Lower lobe of right lung (tissue), 2 donors: ENCODE measurements at places on chromosomes 11 and 22. TPM values are rescaled to one million over a fixed set of nuclear protein-coding genes. Genes with fewer than 3 reads are reported as not detected.

- no peaks in the 10 kb centered on the region for H3K36me3 ChIP-seq
- no peak overlapping the region for H3K4me3 ChIP-seq
- no peak for DNase-seq
Observed at GRCh38 chr11:108524422-108524821, 26.2 kb upstream of the POGLUT3 start.

DNA sequence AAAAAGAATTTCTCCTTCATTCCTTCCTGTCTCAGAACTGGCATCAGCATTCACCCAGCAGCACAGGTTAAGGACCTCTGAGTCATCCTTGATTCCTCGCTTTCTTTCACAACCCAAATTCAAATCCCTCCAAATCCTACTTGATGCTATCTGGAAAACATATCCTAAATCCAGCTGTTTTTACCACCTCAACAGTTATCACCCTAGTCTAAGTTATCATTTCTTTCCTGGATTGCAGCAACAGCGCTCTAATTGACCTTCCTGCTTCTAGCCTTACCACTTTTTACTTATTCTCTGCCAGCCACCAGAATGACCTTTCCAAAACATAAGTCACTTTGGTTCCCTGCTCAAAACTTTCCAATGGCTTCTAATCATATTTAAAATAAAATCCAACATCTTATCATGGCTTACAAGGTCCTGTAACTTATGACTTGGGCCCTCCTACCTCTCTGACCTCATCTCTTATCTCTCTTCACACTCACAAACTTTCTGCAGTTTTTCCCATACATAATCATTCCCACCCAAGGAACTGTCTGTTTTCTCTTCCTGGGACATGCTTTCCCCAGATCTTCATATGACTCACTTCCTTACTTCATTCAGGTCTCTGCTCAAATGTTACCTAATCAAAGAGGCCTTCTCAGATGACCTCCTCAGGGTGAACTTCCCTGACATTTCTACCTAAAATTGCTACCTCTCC lies 119.4 kb downstream of the TTC28 start:
- H3K27ac ChIP-seq = no peak overlapping the region
- DNase-seq = no peak
- H3K4me1 ChIP-seq = no peaks in the 10 kb centered on the region
- H3K27me3 ChIP-seq = no peaks in the 10 kb centered on the region

Gene TRIM64C
- total RNA-seq = not detected

Gene TUB
- 5.2 TPM for total RNA-seq

DNA sequence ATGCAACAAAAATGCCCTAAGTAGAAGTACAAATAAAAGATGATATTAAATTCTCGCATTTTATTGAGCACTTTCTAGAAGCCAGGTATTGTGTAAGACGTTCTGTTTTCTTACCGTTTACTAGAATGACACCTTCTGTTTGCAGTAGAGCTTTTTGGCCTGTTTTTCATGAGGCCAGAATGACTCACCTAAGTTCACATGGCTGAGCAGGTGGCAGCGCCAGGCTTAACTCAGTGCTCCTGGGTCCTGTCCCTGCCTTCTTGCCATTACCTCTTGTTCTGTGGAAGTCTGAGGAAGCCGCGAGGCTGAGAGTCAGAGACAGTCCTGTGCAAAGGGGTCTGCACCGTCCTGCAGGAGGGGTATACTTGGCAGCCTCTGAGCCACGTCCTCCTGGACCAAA lies 113.8 kb downstream of the ATXN10 start:
- H3K27me3 ChIP-seq = no peaks in the 10 kb centered on the region
- H3K4me1 ChIP-seq = peaks cover 26% of the 10 kb centered on the region
- no peak overlapping the region for H3K27ac ChIP-seq
- H3K4me3 ChIP-seq = no peak overlapping the region
- no peaks in the 10 kb centered on the region for H3K36me3 ChIP-seq

DNA sequence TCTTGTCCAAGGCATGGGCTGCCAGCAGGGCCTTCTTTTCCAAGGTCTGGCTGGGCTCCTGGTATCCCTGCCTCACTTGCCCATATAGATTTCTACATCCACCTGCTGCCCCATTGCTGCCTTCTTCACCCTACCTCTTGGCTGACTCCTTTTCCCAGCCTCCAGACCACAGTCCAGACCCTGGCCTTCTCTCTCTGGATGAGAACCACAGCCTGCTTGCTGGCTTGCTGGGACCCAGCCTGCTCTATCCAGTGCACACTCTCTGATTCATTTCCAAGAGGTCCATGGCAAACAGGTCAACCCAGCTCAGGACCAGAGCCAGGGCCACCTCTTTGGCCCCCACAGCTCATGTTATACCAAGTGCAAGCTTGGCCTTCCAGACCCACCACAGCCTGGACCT lies 169.4 kb upstream of the BDNF start:
- no peaks in the 10 kb centered on the region for H3K27me3 ChIP-seq
- no peaks in the 10 kb centered on the region for H3K36me3 ChIP-seq
- DNase-seq = no peak
- H3K4me3 ChIP-seq = no peak overlapping the region
- H3K27ac ChIP-seq = no peak overlapping the region
- no peaks in the 10 kb centered on the region for H3K4me1 ChIP-seq

DNA sequence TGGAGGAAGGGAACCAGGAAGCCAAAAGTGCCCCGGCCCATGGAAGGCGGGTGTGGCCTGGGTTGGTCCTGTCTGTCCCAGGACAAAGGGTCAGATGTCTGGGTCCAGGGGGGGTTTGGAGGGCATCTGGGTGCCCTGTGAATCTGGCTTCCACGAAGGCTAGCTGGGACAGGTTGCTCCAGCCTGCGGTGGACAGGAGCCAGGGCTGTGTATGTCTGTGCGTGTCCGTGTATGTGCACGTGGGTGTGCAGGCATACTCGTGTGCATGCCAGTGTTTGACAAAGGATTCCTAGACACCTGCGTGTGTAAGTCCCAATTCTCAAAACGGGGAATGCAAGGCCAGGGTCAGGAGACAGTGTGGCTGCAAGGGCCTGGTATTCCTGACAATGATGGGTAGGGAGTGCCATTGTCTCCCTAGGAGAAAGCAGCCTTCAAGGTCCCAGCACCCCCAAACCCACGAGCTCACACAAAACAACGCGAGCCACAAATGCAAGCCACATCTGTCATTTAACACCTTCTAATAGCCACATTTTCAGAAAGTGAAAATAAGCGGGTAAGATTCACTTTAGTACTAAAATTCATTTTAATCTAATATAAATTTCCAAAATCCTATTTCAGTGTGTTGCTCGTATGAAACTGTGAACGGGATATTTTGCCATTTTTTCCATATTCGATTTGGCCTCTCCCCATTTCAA lies 78.4 kb upstream of the WNT7B start:
- no peaks in the 10 kb centered on the region for H3K27me3 ChIP-seq
- H3K4me3 ChIP-seq = peak overlapping the region; percentile 87
- H3K4me1 ChIP-seq = peaks cover 88% of the 10 kb centered on the region
- peak overlapping the region; percentile 98 for H3K27ac ChIP-seq
- no peaks in the 10 kb centered on the region for H3K36me3 ChIP-seq

Gene NPAS4
- total RNA-seq = not detected

- no peak overlapping the region for H3K27ac ChIP-seq
- H3K4me3 ChIP-seq = no peak overlapping the region
- no peaks in the 10 kb centered on the region for H3K4me1 ChIP-seq
- no peak for DNase-seq
- H3K36me3 ChIP-seq = no peaks in the 10 kb centered on the region
Observed at GRCh38 chr11:71370895-71371673, 77.1 kb downstream of the DHCR7 start.

DNA sequence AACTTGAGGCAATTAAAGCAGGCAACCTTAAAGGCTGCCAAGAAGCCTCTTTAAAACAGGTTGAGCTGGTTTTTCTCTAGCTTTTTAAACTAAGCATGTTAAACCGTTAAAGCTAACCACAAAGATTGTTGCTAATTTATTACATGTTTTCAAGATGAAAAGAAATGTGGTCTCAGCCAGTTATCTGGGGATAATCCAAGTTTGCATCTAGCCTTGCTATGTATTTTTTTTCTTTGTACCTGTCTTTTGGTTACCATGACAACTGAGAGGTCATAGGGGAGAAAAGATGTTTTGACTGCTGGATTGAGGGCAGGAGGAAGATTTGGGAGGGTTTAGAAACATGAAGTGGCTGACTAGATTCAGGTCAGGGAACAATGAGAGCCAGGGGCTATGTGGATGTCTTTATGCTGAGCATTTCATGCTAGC lies 19.2 kb upstream of the PGM2L1 start:
- no peaks in the 10 kb centered on the region for H3K36me3 ChIP-seq
- H3K27ac ChIP-seq = peak overlapping the region; percentile 42
- peaks cover 10% of the 10 kb centered on the region for H3K4me1 ChIP-seq
- no peaks in the 10 kb centered on the region for H3K27me3 ChIP-seq
- DNase-seq = no peak
- H3K4me3 ChIP-seq = no peak overlapping the region
